ENCODE measurements at places on chromosomes 4 and X.

- no peak for DNase-seq
Measured at GRCh38 chr4:8862800-8863685, 8.6 kb downstream of the HMX1 start.

GRCh38 chr4:3802571-3803474 is 36.6 kb downstream of the ADRA2C start:
- DNase-seq: no peak

- DNase-seq: no peak
Measured at GRCh38 chr4:66169341-66169740, 499.1 kb upstream of the EPHA5 start.

DNA sequence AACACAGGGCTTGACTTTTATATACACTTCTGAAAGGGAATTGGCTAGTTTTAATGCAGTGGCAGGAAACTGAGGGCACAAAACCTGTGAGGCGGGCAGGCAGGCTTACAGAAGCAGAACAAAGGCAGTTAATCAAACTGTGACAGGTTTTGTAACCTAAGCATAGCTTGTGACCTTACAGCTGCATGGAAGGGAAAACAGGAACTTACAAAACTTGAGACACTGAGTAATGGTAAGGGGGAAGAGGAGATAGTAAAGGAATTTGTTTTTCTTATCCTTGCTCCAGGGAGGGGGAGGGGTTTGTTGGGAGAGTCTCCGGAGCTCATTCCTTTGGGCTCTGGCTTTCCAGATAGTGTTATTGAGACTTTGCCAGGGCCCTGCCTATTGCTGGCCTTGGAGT is 55.6 kb downstream of the SLITRK4 start:
- no peak for DNase-seq

DNA sequence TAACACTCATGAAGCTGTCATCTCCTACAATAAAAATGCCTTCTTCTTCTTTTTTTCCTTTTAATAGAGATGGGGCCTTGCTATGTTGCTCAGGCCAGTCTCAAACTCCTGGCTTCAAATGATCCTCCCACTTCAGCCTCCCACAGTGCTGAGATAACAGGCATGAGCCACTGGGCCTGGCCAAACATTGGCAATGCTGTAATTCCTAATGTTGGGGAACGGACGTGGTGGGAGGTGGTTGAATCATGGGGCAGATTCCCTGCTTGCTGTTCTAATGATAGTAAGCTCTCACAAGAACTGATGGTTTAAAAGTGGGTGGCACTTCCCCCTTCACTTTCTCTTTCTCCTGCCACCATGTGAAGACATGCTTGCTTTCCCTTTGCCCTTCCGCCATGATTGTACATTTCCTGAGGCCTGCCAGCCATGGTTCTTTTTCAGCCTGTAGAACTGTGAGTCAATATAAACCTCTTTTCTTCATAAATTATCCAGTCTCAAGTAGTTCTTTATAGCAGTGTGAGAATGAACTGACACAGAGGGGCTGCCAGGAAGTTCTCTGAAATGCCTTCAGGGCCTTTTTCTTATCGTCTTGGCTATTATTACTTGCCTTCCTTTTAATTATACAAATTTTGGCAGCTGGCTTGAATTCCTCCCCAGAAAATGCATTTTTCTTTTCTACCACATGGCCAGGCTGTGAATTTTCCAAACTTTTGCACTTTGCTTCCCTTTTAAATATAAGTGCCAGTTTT is 93.0 kb downstream of the CENPC start:
- DNase-seq: no peak
